Upper lobe of left lung (tissue), 6 donors: ENCODE measurements at places on chromosomes 16 and 17.

DNA sequence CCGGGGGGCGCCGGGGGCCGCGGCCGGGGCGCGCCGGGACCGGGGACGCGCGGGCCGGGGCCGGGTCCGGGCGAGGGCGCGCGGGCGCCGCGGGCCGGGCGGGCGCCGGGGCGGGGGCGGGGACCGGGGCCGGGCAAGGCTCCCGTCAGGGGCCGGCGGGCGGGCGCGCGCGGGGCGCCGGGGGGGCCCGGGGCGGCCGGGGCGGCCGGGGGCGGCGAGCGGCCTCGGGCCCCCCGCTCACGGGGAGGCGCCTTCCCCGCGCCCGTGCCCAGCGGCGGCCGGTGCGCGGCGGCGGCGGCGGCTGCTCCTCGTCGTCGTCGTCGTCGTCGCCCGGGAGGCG lies 563 bp downstream of the ZCCHC14 start:
- peaks cover 52% of the 10 kb centered on the region for H3K4me1 ChIP-seq
- peak overlapping the region; percentile 67 for H3K4me3 ChIP-seq
- H3K27ac ChIP-seq: no peak overlapping the region
- no peaks in the 10 kb centered on the region for H3K27me3 ChIP-seq

GRCh38 chr16:12157517-12158093 lies 181.1 kb downstream of the SNX29 start:
- H3K4me1 ChIP-seq: no peaks in the 10 kb centered on the region
- no peak overlapping the region for H3K4me3 ChIP-seq
- H3K27me3 ChIP-seq: no peaks in the 10 kb centered on the region
- no peaks in the 10 kb centered on the region for H3K36me3 ChIP-seq
- no peak for DNase-seq

DNA sequence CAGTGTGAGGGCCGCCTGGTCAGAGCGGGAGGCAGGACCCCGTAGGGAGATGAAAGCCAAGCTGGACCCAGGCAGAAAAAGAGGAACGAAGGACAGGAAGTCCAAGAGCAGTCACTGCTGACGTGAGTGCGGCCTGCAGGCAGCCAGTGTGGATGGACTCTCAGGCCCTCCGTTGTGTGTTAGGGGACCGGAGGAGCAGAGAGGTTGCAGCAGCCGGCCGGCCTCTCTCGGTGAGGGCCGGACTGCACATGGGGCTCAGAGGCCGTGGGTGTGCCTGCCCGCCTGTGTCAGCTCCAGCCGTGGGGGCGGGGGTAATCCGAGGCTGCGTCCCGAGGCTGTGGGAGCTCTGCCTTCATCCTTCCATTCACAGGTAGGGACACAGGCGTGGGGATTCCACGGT lies 67.4 kb downstream of the JPH3 start:
- no peaks in the 10 kb centered on the region for H3K27me3 ChIP-seq
- no peak overlapping the region for H3K4me3 ChIP-seq
- no peak for DNase-seq
- no peaks in the 10 kb centered on the region for H3K36me3 ChIP-seq

DNA sequence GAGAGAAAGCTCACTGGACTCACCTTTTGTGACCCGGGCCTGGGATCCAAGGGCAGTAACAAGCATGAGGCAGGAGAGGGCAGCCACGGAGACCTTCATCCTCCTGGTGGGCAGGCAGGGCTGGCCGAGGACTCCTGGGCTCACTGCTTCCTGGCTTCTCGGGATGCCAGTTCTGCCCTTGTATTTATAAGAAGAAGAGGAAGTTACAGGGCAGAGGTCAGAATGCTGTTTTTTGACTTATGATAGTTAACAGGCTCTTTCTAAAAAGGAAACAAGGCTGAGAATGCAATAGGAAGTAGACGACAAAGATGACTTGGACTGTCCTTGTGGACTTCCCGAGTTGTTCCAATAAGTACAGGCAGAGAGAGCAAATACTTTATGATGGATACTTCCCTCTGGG lies at the start of gene CCL23:
Gene CCL23, minus strand, starts transcription at position 174 of the 400 bp plus-strand sequence. Its CDS starts 75 bp downstream, at position 99.
- H3K36me3 ChIP-seq: no peaks in the 10 kb centered on the region
- no peak within 1 kb of the TSS for H3K4me3 ChIP-seq
- no peak within 1 kb of the TSS for H3K27ac ChIP-seq
- H3K4me1 ChIP-seq: peaks cover 5% of the 10 kb centered on the region
- no peak for DNase-seq
- no peaks in the 10 kb centered on the region for H3K27me3 ChIP-seq

DNA sequence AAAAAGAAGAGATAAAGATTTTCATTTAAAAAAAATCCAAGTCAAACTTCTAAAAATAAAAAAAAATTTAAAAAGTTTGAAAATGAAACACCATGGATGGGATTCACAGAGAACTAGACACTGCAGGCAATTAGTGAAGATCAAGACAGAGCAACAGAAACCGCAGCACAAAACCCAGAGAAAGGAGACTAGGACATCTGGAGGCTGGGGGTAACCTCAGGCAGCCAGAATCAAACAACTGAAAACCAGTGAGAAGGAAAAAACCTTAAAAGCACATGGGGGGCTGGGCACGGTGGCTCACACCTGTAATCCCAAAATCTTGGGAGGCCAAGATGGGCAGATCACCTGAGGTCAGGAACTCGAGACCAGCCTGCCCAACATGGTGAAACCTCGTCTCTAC lies 30.6 kb downstream of the LITAFD start:
- no peaks in the 10 kb centered on the region for H3K4me1 ChIP-seq
- H3K27ac ChIP-seq: no peak overlapping the region
- H3K27me3 ChIP-seq: no peaks in the 10 kb centered on the region
- DNase-seq: no peak

GRCh38 chr17:68293490-68294195 lies 2.3 kb downstream of the ARSG start:
- no peak overlapping the region for H3K27ac ChIP-seq
- no peak overlapping the region for H3K4me3 ChIP-seq
- DNase-seq: no peak
- no peaks in the 10 kb centered on the region for H3K27me3 ChIP-seq
- no peaks in the 10 kb centered on the region for H3K36me3 ChIP-seq

- no peaks in the 10 kb centered on the region for H3K27me3 ChIP-seq
- H3K4me1 ChIP-seq: no peaks in the 10 kb centered on the region
- no peak overlapping the region for H3K4me3 ChIP-seq
- H3K36me3 ChIP-seq: no peaks in the 10 kb centered on the region
Observed at GRCh38 chr16:82031116-82032084, 3.7 kb upstream of the HSD17B2 start.

- H3K36me3 ChIP-seq: no peaks in the 10 kb centered on the region
- H3K4me1 ChIP-seq: no peaks in the 10 kb centered on the region
- no peak overlapping the region for H3K4me3 ChIP-seq
- DNase-seq: no peak
Observed at GRCh38 chr16:77403732-77404131, 31.1 kb downstream of the ADAMTS18 start.

DNA sequence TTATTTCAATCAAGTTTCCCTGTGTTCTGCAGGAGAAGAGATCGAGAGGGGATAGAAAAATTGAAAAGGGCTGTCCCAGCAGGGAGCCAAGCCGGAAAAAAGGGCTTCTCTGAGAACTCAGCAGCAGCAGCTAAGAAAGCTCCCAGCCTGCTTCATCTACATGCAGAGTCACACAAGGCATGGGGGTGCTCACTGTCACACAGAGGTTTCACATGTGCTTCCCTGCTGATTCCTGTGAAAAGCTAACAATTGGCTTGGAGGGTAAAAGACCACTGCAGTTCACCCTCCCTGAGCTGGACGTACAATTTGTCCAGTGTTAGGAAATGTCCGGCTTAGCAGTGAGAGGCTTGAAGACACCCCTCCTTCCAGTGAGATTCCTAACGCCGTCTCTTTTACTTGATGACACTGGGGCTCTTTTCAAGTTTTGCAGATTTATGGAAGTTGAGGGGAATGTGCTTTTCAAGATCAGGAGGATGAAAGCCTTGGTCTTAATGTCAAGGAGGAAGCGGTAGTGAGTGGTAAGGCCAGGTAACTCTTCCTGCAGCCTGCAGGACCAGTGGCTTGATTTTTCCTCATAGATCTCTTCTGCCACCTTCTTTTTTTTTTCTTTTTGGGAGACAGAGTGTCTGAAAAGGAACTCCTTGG lies 85.6 kb downstream of the WNT3 start:
- no peaks in the 10 kb centered on the region for H3K4me1 ChIP-seq
- no peak overlapping the region for H3K27ac ChIP-seq
- H3K36me3 ChIP-seq: no peaks in the 10 kb centered on the region
- H3K27me3 ChIP-seq: no peaks in the 10 kb centered on the region
- no peak overlapping the region for H3K4me3 ChIP-seq

DNA sequence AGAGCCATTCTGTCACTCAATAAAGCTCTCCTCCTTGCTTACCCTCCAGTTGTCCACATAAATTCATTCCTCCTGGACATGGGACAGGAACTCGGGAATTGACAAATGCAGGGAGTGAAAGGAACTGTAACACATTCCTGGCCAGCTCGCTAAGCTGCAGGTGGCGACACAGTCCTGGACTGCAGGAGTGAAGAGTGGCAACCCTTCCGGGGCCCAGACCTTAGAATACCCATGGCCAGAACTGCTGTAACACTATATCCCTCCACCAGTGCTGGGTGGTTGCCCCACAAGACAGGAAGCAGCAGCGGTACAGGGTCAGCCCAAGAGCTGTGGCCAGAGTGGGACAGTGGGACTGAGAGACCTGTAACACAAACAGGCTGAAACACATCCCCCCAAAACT lies 30.3 kb upstream of the KIF2B start:
- no peak for DNase-seq
- H3K4me3 ChIP-seq: no peak overlapping the region
- H3K4me1 ChIP-seq: no peaks in the 10 kb centered on the region
- no peak overlapping the region for H3K27ac ChIP-seq

DNA sequence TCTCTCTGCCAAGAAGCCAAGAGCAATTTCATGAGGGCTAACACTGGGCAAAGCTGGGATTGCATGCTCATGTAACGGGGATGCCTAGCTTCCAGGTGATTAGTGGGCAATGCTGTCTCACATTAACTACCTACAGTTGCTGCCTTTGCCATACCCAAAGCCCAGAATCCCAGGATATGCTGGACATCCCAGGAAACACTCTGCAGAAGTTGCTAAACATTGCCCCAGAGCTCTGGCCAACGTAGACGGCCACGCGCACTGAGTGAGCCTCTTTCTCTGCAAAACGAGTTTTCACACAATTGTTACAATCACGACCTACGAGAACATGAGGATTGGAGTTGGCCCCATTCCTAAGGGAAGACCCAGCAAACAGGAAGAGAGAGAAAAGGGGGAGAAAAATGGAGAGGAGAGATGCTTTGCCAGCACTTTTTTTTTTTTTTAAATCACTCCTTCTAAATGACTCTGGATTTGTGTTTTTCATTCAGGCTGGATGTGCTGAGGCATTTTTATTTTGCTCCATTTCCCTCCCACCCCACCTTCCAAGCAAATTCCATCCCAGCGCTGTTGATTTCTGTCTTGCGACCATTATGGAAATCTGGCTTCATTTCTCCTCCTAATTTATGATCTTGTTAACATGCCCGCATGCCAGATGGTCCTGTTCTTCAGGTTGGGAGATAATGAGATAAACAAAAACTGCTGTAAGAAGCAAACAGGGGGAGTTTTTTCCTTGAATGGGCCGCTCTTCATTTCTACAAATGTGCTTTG lies 112.8 kb upstream of the DNAH9 start:
- H3K4me3 ChIP-seq: no peak overlapping the region
- H3K4me1 ChIP-seq: no peaks in the 10 kb centered on the region
- no peak overlapping the region for H3K27ac ChIP-seq
- no peaks in the 10 kb centered on the region for H3K36me3 ChIP-seq

DNA sequence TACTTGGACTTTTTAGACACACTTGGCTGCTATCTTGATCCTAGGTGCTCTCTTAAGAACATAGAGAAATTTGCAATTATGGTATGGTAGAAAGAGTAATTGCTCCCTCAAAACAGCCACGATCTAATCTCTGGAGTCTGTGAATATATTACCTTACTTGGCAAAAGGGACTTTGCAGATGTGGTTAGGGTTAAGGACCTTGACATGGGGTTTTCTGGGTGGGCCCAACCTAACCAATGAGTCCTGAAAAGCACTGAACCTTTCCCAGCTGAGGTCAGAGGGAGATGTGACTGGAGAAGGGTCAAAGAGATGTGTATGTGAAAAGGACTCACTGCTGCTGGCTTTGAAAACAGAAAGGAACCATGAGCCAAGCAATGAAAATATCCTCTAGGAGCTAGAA lies 26.7 kb upstream of the MED13 start:
- H3K4me3 ChIP-seq: no peak overlapping the region
- H3K4me1 ChIP-seq: peaks cover 6% of the 10 kb centered on the region
- DNase-seq: no peak
- no peak overlapping the region for H3K27ac ChIP-seq

DNA sequence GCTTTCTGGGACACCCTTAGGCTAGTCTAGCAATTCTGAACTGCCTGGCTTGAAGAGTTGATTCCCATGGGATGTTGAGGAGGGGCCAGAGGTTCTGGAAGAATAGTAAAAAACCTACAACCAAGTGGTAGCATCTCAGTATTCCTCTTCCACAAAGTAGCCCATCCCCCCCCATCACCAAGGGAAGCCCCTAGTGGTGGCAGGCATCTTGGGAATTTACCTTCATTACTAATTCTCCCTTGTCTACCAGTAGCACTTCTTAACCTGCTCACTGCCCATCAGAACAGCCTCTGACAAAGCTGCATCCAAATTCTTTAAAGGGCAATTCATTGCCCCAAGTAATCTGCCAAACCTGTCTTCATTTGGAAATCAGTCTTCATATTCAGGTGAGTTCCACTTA lies 12.8 kb upstream of the RAB11FIP4 start:
- H3K27me3 ChIP-seq: no peaks in the 10 kb centered on the region
- DNase-seq: no peak
- no peak overlapping the region for H3K4me3 ChIP-seq

DNA sequence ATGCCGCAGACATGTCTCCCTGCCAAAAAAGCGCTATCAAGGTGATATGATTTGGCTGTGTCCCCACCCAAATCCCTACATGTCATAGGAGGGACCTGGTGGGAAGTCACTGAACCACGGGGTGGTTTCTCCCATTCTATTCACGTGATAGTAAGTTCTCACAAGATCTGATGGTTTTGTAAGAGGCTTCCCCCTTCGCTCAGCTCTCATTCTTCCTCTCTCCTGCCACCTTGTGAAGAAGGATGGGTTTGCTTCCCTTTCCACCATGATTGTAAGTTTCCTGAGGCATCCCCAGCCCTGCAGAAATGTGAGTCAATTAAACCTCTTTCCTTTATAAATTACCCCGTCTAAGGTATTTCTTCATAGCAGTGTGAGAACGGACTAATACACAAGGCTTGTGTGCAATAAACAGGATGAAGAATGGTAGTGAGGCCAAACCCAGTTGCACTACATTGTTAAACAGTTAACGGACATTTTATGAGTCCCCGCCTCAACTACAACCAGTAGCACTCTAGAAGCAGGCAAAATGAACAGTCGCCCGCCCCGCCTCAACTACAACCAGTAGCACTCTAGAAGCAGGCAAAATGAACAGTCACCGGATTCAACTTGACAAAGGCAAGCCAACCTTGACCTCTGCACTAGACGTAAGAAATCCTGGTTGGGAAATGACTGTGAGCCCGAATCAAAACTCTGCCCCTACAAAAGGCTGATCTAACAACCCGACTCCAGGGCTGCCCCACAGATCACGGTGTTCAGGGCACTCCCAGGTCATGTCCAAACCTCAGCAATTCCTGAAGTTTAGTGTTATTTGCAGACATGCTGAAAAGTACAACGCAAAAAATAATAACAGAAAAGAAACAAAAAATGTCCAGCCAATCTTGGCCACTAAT lies 26.3 kb downstream of the VPS53 start:
- H3K27me3 ChIP-seq: no peaks in the 10 kb centered on the region
- no peak for DNase-seq
- H3K4me3 ChIP-seq: no peak overlapping the region
- peaks cover 19% of the 10 kb centered on the region for H3K36me3 ChIP-seq

GRCh38 chr16:56282451-56282850 lies 91.2 kb downstream of the GNAO1 start:
- no peak overlapping the region for H3K27ac ChIP-seq
- no peak overlapping the region for H3K4me3 ChIP-seq
- no peak for DNase-seq

- H3K36me3 ChIP-seq: peaks cover 14% of the 10 kb centered on the region
- H3K27ac ChIP-seq: no peak overlapping the region
- no peak for DNase-seq
Observed at GRCh38 chr16:87704754-87705353, 60.9 kb downstream of the KLHDC4 start.
